ENCODE measurements at places on chromosomes 12 and 14. TPM values are rescaled to one million over a fixed set of nuclear protein-coding genes. Genes with fewer than 3 reads are reported as not detected.

The ASIC1 gene
- 4.3 TPM for total RNA-seq

The PLEKHH1 gene
- 3.5 TPM for total RNA-seq

The AKAP5 gene
- total RNA-seq: 0.10 TPM

The TMEM179 gene
- total RNA-seq: not detected

The MYH6 gene
- total RNA-seq: not detected

The DPF3 gene
- total RNA-seq: 0.18 TPM

The ZNF891 gene
- total RNA-seq: 0.58 TPM

The CAPZA3 gene
- not detected for total RNA-seq
